Effector CD8-positive, alpha-beta T cell (primary cell): ENCODE measurements at places on chromosomes 5 and 9.

- DNase-seq: no peak
Observed at GRCh38 chr5:151469386-151469785, 22.0 kb downstream of the SLC36A1 start.

- no peak for DNase-seq
Observed at GRCh38 chr5:68490406-68490805, 274.9 kb downstream of the PIK3R1 start.

DNA sequence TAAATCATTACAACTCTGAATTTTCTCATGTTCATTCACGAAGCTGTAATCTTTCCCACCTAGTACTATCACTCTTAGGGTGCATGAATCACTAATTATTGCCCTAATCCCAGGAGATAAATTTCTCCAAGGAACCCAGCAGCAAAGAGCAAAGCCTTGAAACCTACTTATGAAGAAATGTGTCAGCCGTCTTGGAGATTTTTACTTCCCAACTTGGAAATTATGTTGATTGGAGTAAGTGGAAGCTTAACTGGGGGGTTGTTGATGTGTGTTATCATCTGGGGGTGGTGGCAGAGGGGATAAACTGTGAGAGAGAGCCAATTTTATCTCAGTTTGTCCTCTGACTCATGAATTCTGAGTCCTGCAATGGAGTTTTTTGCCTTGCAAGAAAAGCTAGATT, 440.5 kb upstream of the WWC1 start:
- DNase-seq: no peak

DNA sequence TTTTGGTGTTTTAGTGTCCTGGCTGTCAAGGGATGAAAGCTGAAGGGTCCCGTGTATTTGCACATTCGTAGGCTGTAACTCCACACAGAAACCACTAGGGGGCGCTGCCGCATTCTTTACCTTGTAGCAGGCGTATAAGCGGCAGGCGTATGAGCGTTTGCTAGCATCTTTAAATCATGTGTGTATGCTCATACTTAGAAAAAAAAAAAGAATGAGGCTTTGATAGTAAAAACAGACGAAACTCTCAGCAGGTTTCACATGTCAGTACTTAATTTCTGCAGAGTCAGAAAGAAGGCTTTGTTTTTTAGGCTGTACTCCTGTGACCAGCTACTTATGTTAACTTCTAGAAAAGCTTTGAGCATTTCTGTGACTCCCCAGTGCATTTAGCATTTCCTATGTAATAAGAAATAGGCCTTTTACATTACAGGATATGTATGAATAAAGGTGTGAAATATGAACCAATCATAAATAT, 218.8 kb upstream of the ADAMTSL1 start:
- DNase-seq: peak; percentile 64

DNA sequence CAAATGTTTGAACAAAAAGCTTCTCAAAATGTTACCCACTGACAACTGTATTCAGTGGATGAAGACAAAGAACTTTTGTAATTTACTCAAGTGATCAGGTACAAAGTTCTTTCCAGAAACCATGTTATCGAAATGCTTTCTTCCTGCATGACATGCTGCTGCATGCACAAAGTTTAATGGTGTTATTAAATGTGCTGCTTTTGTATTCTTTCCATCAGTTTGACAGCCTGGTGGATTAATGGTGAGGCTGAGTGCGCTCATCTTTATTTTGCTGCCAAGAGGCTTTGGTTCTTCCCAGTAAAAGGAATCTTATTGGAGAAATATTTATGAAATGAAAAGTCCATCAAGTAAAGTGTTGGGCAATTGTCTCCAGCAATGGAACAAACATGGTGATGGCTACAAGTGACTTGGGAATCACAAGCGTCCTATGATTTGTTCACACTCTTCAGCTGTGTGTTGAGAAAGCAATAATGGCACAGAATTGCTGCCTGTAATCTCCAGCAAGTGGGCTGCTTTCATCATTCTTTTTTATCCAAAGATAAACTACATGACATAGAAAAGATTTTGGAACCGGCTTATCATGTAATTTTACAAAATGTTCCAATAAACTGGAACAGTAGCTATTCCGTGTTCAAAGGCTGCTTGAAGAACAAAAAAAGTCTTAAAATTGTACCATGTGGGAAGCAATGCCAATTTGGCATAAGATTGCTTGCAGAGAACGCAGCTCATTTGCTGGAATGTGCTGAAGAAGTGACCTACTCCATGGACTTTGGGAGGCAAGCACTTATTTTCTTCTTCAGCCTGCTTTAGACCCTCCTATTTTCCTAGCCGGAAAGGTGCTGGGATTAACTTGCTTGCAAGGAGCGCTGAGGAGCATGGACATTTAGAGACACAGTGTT, 153.1 kb downstream of the HSD17B3 start:
- no peak for DNase-seq

DNA sequence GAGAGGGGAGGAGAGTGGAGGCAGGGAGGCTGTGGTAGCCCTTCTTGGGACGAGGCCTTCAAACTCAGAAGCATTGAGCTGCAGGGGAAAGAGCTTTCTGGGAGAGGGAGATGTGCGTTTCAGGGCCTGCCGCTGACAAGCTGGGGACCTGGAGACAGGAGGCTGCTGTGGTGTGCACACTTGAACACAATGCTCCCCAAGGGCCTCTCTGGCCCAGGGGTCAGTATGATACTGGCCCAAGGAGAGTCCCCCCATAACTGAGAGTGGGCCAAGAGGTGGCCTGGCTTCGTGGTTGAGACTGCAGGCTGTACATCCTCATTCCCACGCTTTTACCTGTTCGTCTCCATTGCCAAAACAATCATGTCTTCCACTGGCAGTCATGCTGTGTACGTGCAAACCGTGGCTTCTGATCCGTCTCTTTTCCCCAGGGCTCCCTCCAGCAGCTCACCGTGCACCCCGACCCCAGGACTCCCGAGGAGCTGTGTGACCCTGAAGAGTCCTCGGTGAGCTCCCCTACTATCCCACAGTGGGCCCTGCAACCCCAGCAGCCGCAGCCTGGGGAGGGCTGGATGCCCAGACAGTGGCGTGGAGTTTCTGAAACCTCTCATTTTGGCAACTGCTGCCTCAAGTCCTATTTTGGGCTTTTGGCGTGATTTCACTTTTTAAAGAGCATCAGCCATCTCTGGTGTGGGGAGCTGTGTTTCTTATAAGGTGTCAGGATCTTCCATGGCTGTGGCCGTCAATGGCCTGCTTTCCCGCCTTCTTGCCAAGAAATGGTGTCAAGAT, 43.4 kb downstream of the COL15A1 start:
- no peak for DNase-seq

DNA sequence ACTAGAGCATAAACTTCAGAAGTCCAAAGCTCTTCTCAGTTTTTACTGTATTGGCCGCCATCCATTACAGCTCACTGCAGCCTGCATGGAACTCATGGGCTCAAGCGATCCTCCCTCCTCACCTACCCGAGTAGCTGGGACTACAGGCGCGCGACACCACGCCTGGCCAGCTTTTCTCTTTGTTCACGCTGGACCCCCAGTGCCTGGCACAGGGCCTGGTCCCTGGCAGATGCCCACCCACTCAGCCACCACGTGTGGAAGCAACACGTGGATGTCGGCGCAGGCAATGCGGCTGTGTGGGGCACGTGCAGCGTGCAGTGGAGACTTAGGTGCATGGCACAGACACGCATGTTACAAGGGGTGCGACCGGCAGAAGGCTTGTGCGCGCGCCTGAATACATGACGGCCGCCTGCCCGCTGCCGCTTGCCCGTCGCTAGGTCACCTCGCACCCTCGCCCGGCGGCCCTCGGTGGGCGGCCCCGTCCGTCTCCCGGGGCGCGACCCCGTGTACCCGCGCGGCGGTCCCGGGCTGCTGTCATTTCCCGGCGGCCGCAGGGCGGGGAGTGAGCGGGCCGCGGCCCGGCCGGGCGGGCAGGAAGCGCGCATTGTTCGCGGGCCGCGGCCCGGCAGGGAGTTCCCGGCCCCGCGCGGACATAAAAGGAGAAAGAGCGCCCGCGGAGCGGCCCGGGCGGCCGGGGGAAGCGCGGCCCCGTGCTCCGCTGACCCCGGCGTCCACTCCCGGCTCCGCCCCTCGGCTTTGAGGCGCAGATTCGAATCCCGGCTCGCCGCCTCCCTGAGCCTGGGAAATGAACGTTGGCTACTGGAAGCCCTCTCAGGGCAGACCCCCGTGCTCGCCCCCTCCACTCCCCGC, 24.1 kb upstream of the PTGS1 start:
- no peak for DNase-seq

GRCh38 chr5:179893958-179894895, 13.5 kb downstream of the TBC1D9B start:
- DNase-seq: no peak

DNA sequence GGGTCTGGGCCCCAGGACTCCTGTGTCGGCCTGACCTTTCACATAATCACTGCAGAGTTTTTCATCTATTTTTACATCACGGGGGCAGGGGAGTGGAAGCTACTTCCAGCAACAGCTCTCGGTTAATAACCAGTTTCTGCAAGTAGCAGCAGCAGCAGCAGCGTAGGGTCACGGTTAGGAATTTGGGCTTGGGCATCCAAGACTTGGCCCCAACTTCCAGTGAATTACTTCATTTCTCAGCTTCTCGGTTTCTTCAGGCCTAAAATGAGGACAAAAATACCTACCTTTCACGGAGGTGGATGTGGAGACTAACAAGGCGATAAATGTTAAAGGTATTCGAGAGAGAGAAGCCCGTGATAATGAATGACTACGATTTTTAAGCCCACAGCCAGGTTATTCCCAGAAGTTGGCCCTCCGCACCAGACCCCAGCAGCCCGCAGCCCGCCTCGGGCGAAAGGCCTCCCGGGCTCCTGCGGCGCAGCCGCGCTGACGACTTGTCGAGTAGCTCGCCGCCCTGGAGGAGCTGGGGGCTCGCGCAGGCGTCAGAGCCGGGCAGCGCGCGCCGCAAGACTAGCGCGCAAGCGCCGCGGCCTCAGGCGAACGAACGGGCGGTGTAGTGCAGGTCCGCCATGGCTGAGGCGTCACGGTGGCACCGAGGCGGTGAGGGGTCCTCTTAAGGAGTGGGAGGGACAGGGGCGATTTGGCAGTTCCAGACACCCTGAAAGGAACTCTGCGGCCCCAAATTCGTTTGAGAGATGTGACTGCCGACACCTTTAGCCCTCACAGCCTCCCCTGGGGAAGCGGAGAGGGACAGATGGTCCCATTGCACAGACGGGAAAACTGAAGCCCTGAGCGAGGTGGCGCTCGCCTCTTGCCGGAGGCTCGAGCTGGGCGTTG, at the start of gene PKD2L2:
TSS of gene PKD2L2 (plus strand) at position 595 of the 897 bp plus-strand sequence. CDS start at position 630, 35 bp downstream.
- peak; percentile 62 for DNase-seq

DNA sequence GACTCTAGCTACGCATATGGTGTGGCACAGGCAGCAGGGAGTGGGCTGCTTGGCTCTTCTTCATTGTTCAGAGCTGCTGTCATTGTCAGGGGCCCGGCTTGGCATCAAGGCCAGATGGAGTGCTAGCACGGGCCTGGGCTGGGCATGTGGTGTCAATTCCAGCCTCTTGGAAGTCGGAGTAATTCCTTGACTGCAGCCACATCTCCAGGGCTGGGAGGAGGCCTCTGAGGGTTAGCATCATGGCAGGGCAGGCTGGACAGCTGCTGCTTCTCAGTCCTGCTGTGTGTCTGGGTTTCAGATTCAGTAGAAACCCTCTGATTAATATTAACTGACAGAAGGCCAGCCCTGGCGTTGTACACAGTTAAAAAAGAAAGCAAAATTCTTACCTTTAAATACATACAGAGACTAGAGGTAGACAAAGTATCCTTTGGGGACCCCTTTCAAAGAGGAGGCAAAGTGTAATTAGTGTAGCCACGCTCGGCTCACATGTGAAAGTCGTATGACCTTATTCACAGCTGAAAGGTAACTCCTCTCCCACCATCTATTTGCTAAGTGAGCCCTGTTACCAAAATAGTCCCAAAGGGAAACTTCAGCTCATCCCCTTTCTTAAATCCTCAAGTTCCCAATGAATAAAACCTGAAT, 126.4 kb downstream of the DOCK2 start:
- DNase-seq: no peak

- DNase-seq: no peak
Observed at GRCh38 chr5:34806532-34806931, 32.4 kb upstream of the TTC23L start.

DNA sequence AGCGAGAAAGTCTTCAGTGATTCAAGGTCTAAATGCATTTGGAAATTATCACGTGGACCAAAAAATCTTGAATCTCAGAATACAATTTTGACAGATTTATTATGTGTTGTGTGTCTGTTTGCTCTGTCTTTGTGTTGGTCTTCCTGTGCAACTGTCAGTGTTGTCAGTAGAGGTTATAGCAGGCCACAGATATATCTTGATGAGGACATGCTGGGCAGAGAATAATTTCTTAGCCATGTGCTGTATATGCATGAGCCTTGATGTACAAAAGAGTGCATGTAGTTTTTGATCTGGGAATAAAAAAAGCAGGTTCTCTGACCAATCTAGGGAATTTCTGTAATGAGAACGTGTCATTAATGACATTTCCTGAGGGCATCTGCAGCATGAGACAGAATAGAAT, 57.6 kb downstream of the ZSWIM6 start:
- DNase-seq: no peak

- DNase-seq: no peak
Observed at GRCh38 chr9:7901621-7902020, 102.0 kb upstream of the DMAC1 start.

DNA sequence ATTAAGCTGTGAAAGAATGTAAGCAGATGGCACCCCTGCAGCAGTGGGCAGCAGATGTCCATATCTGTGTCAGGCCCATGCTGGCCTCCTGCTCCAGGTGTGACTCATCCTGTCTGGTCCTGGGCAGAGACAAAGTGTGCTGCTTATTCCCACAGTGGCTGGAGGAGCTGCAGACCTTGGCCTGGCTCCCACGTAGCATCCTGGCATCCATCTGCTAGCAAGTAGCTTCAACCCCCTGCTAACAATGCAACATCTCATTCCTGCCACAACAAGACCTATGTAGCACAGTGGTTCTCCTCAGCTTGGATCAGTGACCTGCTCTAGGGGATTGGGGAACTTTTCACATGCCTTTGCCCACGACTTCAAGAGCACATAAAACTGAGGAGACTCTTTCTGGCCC, 126.4 kb upstream of the SLC12A2 start:
- no peak for DNase-seq

- DNase-seq: no peak
Observed at GRCh38 chr5:74167930-74168315, 472.6 kb downstream of the ENC1 start.

- DNase-seq: no peak
Observed at GRCh38 chr9:8429768-8430167, 630.2 kb upstream of the DMAC1 start.

DNA sequence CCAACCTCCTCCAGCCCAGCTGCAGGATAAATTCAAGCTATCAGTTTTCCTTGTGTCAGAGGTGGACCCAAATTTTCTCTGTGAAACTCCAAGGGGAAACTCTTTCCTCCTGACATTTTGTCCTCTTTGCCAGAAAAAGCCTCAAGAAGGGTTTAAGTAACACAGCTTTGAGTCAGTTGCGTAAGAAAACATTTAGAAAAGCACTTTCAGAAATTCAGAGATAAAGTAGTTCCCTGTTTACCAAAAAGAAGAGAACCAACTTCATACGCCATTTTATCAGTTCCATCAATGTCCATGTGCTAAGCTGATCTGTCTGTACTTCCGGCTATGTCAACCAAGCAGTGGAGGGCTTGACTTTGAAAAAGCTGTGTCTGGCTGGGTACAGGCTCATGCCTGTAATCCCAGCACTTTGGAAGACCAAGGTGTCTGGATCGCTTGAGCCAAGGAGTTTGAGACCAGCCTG, 19.9 kb upstream of the SUSD1 start:
- no peak for DNase-seq
